GM12864 (cell line): ENCODE measurements at places on chromosomes 5 and 9.

- DNase-seq = no peak
Observed at GRCh38 chr5:20572614-20573013, 584.6 kb upstream of the CDH18 start.

DNA sequence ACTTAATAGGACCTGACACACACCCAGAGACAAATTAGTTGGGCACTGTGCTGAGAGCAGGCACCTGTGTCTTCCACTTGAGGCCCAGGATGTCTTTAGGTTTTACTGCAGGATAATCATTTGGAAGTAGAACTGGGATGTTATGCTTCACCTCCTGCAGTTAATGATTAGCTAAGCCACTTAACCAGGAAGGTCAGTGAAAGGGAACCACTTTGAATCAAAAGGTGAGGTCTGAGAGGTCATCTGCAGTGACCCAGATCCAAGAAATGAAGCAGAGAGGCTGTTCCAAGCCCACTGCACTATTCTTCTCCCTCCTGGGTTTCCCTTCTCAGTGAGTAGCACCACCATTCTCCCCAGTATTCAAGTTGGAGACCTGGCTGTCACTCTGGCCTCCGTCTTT is 110.5 kb downstream of the SNX18 start:
- DNase-seq = no peak

DNA sequence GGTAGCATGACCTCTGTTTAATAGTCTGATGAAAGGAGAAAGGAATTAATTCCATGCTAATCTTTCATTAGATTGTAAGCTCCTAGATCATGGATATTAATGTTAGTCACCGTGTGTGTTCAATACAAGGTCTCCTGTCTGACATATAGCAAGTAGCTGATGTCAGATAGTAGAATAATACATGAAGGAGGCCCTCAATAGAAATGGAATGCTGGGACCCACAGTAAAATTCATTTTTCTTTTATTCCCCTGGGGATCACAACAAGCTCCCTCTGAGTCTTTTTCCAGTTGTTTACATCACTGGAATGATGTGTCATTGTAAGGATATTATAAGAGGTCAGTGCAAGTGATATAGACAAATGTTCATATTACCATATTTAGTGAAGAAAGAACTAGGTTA is 240.3 kb upstream of the TRPC7 start:
- no peak for DNase-seq

DNA sequence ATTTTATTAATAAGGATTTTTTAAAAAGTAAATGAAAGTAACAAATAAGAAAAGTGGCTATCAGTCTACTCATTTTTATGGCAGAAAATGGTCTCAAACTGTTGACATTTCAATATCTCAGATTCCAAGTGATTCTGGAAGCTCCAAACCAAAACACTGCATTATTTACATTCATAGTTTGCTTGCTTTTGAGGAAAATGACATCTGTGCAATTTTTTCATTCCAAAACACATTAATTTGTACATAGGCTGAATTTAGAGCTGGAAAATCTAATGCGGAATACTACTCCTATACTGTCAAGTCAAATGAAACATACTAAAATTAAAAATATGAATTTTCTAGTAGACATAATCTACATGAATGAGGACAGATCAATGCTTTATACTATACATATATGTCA is 1047.6 kb downstream of the CDH9 start:
- no peak for DNase-seq

- DNase-seq = no peak
Observed at GRCh38 chr5:37921452-37921851, 81.6 kb upstream of the GDNF start.

DNA sequence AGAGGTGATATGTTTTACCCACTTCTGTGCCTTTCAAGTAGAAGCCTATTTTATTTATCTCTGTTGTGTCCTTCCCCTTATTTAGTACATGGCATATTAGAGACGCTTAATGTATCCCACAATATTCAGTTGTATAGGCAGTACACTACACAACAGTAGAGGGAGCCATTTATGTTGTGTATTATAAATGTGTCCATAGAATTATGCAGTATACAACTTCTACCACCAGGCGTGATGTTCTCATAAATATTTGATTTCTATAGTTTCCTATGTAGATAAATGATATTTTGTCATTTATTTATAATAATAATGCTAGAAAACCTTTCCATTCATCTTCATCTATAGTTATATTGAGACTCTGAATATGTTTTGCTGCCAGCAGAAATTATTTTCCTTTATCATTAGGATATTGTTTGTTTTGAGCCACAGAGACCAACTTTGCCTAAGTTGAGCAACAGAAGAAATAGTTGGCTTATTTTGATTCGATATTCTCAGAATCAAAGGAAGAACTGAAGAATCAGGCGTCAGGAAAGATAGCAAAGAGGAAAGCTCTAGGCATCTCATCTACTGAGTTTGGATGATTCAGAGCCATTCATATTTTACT is 81.7 kb downstream of the ADAMTS19 start:
- no peak for DNase-seq

- no peak for DNase-seq
Observed at GRCh38 chr5:55855509-55855908, 4.4 kb downstream of the IL31RA start.

GRCh38 chr5:157596487-157596886 is 20.9 kb upstream of the ADAM19 start:
- DNase-seq = peak; percentile 97

GRCh38 chr5:164553851-164554250 is 1048.4 kb downstream of the MAT2B start:
- DNase-seq = no peak

DNA sequence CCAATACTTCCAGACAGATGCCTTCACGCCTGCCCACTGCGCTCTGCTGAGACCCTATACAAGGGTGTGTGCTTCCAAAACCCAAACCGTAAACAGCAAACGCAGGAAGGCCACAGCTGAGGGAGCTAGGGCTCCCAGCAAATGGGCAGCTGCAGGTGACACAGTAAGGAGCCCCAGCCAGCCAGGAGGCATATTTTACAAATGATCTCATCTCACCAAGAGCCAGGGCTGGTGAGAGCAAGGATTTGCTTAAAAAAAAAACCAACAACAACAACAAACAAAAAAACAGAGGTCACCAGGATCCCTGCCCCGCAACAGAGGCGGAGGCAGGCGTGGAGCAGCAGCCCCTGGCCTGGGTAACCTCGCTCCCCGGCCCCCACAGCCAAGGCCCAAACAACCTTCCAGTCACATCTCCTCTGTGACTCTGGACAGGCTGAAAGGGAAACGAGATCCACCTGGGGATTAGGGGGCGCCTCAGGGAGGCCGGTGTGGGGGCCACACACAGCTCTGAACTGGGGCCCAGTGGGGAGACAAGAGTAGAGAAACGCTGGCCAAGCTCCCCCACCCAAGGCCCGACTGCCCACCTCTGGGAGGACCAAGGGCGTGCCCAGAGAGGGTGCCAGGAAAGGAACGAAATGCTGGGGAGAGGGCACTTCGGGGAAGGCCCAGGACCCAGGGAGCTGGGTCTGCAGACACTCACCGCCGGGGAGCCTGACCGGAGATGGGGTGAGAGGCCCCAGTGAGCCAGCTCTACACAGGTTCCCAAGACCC is 3.3 kb downstream of the NACC2 start:
- no peak for DNase-seq

DNA sequence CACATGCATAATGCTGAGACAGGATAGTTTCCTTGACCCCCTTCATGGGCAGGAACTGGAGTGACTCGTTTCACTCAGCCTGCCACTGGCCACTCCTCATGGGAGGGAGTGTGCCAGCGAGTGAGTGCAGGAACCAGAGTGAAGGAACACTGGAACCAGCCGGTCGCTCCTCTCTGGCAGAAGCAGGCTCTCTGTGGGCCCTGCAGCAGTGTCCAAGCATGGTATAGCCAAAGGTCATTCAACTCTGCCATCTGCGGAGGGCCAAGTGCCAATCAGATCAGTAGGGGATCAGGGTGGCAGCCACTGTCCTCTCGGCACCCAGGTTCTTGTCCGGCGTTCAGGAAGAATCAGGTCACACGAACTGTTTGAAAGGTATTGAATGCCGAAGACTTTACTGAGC is 169.3 kb upstream of the PPP1R2B start:
- DNase-seq = no peak

DNA sequence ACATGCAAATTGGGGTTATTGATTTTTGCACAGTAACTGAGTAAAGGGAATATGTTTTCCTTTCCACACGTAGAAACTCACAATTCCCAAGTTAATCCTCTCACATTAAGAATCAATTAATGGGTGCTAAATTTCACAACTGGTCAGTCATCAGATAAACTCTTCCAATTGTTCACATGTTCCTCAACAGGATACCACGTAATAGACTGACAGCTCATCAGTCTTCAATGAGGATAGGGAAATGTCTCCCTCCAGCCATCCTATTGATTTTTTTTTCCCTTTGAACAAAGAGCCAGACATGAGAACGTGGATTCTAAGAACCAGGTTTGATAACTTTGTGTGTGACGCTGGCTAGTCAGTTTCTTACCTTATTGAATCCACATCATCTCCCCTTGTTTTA is 768 bp upstream of the CER1 start:
- DNase-seq = no peak

- DNase-seq = no peak
Observed at GRCh38 chr5:111121926-111122325, 29.8 kb downstream of the WDR36 start.

- DNase-seq = no peak
Observed at GRCh38 chr9:76799473-76799872, 35.2 kb downstream of the PCA3 start.

GRCh38 chr9:130187523-130187846 is 15.3 kb downstream of the NCS1 start:
- no peak for DNase-seq

DNA sequence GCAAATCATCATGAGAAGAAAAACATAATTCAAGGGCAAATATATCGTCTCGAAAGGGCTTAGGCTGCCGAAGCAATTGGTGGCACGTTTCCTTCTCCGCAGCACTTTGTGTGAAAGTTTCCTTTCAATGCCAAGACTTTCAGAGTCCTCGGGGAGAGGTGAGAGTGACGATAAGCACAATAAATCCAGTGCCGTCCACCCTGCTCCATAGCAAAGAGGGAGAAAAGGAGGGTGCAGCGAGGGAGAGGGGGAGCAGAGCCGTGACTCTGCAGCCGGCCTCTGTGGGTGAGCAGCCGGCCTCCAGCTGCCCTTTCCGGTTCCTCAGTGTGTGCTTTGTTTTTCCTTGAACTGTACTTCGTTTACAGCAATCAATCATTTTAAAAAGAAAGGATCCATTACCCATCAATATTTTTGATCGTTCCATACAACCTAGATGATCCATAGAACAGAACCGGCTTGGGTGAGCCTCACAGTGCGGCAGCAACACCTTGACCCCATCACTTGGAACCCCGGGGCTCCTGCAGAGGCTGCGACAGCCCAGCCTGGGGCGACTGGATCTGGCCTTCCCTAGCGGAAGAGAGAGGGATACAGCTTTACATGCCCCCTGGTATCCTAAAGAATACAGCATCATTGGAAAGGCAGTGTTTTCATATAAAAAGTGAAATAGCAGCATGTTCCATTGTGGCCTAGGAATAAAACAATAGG is 247.0 kb upstream of the IRX4 start:
- DNase-seq = no peak

DNA sequence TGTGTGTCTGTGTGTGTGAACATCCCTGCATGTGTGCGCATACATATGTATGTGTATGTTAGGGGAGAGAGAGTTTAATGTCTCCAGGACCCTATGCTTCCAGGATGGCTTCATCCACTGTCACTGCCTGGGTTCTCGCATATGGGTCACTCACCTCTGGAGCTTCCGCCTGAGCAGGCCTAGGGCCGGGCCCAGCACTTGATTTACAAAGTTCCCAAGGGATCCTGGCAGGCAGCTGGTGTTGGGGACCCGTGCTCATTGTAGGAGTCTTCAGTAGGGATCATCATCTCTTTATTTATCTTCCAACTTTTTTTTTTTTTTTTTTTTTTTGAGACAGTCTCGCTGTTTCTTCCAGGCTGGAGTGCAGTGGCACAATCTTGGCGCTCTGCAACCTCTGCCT is 13.0 kb downstream of the TBC1D13 start:
- DNase-seq = no peak
